ENCODE measurements at places on chromosomes 3 and 15.
A peak's percentile ranks its signal among the peaks of the same experiment; 100 is the strongest.

- no peak for DNase-seq
These were observed 762 bp upstream of the ARL6 start for GRCh38 chr3:97763586-97764406.

- DNase-seq = no peak
These were observed 41.1 kb upstream of the UBE2E2 start for GRCh38 chr3:23161896-23162570.

DNA sequence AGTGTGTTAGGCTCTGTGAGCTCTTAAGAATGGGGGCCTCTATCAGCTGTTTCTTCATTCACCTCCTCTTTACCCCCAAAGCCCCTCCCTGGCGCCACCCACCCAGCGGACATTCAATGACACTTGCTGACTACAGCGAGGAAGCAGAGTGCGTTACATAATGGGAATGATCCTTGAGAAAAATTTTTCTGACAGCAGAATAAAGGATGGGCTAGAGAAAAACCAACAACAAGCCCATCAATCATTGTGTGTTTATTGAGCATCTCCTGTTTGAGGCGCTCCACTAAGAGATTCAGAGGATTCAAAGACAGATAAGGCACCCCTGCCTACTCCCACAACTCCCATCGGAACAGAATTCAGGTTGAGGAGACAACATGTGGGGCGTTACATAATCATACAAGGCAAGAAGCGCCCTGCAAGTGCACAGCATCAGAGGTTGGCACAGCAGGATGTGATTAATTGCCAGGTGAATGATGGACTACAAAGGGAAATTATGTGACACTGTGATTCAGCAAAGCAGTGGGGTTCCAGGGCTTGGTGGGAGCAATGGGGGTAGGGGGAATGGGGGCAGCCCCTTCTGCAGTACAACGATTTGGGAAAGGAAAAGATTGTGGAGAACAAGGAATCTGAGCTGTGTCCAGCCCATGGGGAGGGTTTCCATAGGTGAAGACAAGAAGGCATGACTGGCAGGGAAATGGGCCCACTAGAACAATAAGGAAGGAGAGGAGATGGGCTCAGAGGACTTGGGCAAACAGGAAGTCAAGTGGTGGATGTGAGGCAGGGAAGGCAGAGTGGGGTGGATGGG is 141.3 kb upstream of the ATP2B2 start:
- DNase-seq = no peak

DNA sequence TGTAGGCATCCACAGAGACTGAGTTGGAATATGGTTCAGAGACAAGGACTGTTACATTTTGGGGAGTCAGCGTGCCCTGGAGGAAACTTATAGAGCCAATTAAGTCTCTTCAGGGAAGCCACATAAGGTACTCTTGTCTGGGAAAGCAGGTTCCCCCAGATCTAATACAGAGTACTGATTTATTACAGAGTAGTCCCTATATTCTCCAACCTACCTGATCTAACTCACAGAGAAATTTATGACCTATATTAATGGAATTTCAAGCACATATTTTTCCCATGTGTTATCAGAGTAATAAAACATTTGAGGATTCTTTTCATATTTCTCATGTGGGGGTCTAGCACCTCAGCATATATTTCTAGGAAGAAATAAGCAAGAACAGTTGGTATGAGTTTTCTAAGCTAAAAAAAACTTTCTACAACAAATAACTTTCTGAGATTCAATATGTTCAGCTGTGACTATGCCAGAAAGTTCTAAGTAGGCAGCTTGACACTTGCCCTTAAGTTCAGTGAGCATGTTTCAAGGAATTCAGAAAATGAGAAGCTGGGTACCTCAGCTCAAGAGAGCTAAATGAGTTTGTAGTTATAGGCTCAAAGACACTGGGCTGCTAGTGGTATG is 75.3 kb upstream of the COL8A1 start:
- DNase-seq = peak; percentile 90

DNA sequence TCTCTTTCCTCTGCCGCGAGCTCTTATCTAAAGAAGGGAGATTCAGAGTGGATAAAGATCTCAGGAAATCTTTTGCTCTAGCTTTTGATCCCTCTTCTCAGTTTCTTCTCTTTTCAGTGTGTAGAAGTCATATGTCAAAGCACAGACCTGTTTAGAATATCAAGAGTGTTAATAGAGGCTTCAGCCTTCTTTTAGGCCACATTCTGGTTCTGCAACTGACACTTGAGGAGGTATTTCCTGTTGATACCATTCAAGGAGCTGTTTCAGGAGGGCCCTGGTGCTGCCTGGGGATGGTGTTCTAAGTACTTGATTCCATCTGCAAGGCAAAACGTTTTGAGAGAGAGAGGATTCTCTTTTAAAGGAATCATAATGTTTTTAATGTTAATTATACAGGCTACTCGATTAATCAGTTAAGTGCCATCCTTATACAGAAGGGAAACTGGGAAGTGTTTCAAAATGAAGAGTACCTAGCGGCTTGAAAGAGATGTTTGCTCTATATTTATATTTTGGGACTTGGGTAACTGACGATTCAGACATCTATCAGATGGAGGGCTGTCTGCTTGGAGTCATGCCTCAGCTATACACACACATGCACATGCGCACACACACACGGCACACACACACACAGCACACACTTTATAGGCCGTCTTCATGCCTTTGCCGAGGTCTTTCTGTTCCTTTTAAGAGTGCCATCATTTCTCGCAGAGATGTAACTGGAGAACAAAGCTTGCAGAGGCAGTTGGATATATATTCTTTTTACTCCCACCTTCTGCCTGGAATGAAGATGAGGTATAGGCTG is 313.9 kb downstream of the PTPRG start:
- DNase-seq = peak; percentile 56

DNA sequence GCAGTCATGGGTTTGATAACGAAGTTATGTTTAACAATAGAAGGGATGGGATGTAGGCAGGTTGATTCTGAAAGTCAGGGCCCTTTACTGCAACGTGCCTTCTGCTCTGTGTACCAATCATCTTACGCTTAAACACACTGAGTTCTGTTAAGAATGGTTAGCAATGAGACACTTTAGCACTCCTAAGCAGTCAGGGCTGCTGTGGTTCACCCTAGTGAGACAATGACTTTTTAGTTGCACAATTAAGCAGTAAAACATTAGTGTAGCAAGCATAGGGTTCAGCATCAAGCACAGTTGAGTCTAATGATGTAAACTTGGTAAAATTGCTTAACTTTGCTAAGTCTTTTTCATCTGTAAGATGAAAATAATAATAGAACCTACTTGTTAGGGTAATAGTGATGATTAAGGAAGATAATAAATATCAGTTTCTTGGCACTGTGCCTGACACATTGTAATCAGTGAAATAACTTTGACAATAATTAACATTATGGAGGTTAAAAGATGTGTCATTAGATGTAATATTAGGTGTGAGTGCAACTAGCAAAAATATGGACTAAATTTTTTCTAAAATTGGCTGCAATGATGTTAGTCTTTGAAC is 484.2 kb upstream of the THBS1 start:
- DNase-seq = peak; percentile 33

GRCh38 chr15:40282147-40282868 is 556 bp downstream of the ANKRD63 start:
- DNase-seq = no peak

GRCh38 chr3:13950042-13950441 is 70.2 kb upstream of the WNT7A start:
- no peak for DNase-seq

GRCh38 chr3:58568572-58569286 is 8.5 kb downstream of the FAM107A start:
- DNase-seq = peak; percentile 59

All from fibroblast of skin of right quadriceps (primary cell).